ENCODE measurements at places on chromosomes 12 and 14.

DNA sequence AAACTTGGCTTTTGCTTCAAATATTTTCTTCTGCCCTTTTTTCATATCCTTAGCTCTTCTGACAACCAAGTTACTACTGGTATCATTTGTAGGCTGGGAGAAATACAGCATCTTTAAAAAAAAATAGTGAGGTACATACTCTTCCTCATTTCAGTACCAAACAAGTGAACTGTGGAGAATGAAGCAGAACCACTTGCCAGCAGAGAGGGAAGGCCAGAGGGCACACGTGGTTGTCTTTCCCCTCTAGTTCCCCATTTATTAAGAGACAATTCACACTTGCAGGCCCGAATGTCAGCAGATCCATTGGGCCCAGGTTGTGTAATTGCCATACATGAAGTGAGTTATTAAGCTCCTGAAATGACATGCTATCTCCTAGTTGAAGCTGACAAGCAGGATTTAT lies 3.2 kb downstream of the SUSD6 start:
- DNase-seq, result no peak

GRCh38 chr12:58177366-58177765 lies 236.0 kb downstream of the ATP23 start:
- DNase-seq, result no peak

DNA sequence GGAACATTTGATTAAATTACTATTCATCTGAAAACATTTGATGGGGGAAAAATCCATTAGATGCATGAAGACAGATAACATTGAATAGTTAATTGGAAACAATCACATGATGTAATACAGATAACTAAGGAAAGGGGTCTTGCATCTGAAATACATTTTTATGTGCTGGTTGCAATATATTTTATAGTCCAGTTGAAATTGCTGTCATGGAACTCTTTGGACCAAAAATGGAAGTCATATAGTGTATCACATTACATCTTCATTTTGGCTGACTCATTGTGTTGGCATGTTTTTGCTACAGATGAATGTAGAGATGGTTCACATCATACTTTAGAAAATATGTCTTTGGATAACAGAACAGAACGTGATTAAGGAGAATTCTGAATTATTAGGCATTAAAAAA lies 43.0 kb upstream of the GNPNAT1 start:
- DNase-seq, result peak; percentile 75

DNA sequence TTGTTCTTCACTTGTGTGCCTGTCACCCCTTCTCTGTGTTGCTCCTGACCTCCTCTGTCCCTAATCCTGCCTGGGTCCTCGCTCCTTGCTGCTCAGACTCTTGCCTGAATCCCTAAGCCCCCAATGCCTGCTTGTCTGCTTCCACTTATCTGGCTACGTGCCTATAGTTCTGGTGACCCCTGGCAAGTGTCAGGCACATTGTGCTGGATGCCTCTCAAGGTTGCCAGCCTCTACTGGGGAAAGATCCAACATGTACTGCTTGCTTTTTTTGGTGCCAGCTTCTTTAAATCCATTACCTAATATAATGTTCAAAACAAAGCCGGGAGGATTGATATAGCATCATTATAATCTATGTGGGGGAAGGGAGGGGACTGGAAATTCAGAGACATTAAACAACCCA lies 448.0 kb upstream of the CCDC196 start:
- no peak for DNase-seq

GRCh38 chr14:70907996-70908934 lies 1.0 kb downstream of the PCNX1 start:
- DNase-seq, result peak; percentile 55

- peak; percentile 43 for DNase-seq
These were observed 59.1 kb upstream of the SLC6A13 start for GRCh38 chr12:321606-322326.

DNA sequence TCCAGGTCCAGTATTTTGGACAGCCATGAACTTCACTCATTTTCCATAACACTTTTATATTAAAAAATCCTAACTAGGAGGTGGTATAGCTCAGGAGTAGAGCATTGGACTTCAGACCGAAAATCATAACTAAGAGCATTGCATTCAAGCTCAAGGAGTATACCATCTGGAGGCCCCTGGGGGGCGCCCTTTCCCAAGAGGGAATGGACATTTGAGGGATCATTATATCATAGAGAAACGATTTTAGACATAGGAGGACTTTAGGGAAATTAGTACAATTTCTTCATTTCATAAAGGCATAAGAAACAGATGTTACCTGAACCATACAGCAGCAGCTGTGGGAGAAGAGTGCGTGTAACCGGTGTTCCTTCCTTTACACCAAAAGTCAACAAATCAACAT lies 5.2 kb upstream of the ATG14 start:
- DNase-seq, result peak; percentile 60

- DNase-seq, result peak; percentile 41
These were observed 1.3 kb upstream of the NCOR2 start for GRCh38 chr12:124568431-124569374.

Data from MCF 10A (cell line).